ENCODE measurements at places on chromosomes 7 and 10.

DNA sequence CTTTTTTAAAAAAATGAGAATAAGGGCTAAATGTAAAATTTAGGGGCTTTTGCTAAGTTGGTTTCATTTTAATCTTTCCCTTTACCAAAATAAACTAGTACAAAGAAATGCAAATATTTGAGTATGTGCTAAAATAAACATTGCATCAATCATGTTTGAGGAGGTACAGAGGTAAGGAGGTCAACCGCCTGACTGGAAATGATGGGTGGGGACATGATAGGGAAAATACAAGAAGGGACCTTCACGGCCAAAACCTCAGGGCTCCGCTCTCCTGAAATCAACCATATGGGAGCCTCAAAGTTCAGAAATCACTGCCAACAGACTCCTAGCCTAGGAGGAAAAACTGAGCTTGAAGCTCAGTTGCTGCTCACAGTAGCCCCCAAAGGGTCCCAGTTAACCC, 207.6 kb downstream of the AHR start:
- no peak for DNase-seq

DNA sequence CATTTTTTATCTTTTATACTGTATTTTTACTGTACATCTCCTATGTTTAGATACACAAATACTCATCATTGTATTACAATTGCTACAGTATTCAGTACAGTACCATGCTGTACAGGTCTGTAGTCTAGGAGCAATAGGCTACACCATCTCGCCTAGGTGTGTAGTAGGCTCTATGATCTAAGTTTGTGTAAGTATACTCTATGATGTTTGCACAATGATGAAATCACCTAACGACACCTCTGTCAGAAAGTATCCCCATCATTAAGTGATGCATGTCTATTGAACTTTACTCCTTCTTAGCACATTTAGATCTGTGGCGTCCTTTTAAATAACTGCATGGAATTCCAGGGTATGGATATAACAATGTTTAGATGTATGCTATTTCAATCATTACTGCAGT, 112.0 kb downstream of the SNX10 start:
- no peak for DNase-seq

DNA sequence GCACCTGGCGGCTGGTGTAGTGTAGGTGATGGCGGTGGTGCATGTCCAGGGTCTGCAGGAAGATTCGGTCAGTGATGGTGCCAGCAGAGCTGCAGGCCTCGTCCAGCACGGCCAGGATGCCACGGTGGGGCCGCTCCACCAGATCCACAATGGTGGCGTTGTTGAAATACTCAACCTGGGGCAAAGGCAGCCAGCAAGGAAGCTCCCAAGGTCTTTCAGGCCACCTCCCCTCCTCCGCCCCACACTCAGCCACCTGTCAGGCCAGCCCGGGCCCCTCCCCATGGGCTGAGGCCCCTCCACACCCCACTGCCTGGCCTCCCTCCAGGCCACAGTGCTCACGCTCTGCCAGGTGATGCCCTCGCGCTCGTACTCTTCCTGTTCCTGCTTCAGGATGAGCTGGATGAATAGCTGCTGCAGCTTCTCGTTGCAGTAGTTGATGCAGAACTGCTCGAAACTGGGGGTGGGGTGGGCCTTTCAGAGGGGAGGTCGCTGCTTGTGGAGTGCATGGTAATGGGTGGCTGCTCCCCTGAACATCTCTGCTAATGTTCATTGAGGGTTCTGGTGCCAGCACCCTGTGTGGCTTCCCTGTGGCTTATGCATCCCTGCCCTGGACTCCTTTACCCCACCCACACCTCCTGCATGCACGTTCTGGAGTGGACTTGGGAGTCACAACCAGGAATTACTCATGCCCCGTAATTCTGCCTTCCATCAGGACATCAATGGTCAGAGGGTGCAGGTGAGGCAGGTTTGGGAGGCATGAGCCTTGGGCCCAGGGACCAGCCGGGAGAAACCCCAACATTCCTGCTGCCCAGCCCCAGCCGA, 8.9 kb downstream of the MYO1G start:
- no peak for DNase-seq

- no peak for DNase-seq
These were observed 54.4 kb downstream of the MYPN start for GRCh38 chr10:68163735-68164134.
